SIG-M5 (cell line): ENCODE measurements at places on chromosomes 5 and 9.

GRCh38 chr5:158995694-158996173, 104.0 kb downstream of the EBF1 start:
- DNase-seq = no peak

DNA sequence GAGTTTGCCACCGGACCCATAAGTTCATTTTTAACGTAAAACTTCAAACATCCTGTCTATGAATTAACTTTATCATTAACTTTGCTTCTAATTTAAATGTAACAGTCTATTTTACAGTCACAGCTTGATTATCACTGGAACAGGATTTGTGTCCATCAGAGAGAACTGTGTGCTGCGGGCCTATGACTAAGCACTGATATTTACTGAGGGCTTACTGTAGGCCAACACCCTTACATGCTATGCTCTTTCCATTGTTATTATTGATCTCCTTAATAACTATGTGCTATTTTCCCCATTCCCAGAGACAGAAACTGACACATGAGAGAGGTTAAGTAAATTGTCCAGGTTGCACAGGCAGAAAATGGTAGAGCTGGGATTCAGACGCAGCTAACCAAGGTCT, 24.0 kb upstream of the GPR151 start:
- no peak for DNase-seq

DNA sequence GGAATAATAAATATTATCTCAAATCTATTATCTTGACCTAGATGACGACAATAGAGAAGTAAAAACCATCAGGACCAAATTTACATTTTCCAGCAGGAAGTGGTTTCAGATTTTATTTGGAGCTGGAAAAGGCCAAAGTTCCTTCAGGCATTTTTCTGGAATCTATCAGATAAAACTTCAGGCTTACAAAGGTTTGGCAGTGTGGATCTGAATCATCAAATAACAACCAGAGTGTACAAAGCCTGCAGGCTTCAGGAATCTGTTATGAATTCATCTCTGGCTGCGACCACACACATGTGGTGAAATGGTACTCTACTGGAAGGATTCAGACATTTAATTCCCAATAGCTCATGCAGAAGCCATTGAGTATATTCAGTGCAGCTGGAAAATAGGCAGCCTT, 726.4 kb upstream of the GRAMD2B start:
- DNase-seq = no peak

DNA sequence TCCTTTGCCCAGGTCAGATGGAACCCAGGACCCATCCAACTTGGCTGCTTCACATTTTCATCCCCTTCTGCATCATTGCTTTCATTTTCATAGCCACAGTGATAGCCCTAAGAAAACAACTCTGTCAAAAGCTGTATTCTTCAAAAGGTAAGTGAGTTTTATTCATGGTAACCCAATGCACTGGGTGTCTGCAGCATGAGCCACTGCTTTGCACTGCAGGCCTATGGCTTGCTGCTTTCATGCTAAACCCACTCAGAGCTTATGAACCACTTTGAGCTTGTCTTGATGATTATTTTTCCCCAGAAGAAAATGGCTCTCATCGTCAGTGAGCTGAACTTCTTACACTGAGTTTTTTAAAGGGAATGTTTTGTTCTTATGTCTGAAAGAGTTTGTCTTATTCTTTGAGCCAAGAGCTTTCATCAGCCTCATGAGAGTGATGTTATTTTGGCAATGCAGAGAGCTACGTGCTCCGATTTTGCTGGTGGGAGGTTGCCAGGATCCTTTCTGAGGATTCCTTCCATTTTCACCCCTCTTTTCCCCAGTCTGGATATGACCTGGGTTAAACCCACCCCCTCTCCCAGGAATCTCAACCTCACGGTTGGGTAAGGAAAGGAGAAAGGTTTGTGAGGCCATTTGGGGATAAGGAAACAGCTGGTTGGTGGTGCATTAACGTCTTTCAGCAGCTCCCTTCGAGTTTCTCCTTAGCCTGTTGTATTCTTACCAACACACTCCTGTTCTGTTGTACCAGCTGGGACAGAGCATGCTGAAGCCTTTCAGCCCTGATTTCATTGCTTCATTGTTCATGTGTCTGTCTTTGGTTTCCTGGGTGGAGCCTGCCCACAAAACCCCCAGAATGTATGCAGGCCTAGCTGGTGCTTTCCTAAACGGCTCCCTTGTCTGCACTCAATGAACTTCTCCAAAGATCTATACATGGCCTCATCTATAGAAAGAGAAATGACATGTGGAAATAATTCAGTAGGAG, 47.6 kb downstream of the PDCD1LG2 start:
- peak; percentile 43 for DNase-seq

DNA sequence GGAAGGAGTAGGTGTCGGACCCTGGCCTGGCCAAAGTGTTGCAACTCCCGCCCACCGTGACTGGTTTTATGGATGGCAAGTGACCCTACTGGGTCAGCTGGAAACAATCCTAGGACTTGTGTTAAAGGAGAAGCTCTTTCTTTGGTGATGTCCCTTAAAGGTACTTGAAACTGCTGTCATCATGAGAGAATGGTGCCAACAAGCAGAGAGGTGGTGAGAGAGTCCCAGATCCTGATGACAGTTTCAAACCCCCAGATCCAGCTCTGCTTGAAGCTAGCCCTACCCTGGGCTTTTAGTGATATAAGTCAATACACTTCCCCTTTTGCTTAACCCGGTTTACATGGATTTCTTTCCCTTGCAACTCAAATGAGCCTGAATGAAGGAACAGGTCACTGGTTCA, 72.5 kb upstream of the UBTD2 start:
- no peak for DNase-seq

GRCh38 chr5:179306191-179307012, 38.9 kb downstream of the ADAMTS2 start:
- DNase-seq = no peak

DNA sequence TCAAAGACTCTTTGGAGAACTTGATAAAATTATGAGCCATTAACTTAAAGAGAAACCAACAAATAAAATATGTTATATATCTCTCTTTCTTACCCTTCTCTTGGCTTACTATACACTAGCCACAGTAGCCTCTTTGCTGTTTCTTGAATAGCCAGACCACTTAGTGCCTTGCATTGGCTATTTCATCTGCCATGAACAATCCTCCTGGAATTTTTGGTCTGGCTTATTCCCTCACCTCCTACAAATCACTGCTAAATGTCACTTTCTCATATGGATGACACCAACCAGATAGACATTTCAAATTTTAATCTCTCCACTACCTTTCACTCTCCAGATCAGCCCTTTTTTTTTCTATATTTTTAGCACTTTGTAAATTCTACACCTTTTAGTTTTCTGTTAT, 1581.7 kb downstream of the EFNA5 start:
- no peak for DNase-seq

DNA sequence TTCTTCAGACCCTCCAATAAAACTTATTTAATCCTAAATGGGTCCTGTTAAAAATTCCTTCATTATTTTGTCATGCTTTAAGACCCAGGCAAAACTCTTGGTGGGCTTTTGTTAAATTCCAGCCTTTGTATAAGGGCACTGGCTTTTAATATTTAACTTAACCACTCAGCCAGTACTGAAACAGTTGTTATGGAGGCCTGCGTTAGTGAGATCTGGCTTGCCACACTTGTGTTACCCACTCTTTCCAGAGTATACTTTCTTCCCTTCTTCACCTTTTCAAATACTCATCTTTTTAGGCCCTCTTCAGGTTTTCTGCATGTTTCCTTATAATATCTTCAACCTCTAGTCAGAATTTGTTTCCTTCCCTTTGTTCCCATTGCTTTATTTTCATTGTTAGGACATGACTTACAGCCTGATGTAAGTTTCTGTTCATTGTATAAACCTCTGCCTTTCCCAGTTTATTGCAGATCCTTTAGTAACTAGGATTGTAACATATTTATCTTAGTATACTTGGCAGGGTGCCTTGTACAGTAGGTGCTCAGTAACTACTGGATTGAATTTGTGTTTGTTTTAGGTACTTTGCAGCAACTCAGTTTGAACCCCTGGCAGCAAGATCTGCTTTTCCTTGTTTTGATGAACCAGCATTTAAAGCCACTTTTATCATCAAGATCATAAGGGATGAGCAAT, 48.8 kb downstream of the LNPEP start:
- no peak for DNase-seq

GRCh38 chr9:23123048-23123632, 676.5 kb downstream of the DMRTA1 start:
- no peak for DNase-seq

- no peak for DNase-seq
Measured at GRCh38 chr5:37206736-37207135, 42.4 kb downstream of the CPLANE1 start.

GRCh38 chr5:65771266-65771665, 49.3 kb downstream of the NLN start:
- no peak for DNase-seq

DNA sequence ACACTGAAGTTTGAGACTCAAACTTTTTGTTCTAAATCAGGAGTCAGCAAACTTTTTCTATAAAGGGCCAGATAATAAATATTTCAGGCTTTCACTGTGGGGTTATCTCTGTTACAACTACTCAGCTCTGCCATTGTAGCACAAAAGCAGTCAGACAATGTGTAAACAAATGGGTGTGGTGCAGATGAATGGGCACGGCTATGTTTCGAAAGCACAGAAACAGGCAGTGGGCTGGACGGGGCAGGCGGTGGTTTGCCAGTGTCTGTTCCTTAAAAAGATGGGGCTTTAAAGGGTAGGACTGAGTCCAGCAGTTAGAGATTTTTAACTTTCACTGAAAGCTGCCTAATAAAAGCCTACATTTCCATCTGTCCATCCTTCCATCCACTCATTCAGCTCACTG, 48.9 kb downstream of the PFDN1 start:
- no peak for DNase-seq
